H1 (cell line): ENCODE measurements at places on chromosomes 6 and 20. TPM values are rescaled to one million over a fixed set of nuclear protein-coding genes. Genes with fewer than 3 reads are reported as not detected.
A peak's percentile ranks its signal among the peaks of the same experiment; 100 is the strongest.

KCNB1 gene
- 0.58 and 0.59 TPM in 2 replicates for total RNA-seq

FABP7 gene
- 13.1 and 14.0 TPM in 2 replicates for total RNA-seq

BTN1A1 gene
- 0.28 and 0.55 TPM in 2 replicates for total RNA-seq

- H3K4me3 ChIP-seq = no peak overlapping the region
- no peaks in the 10 kb centered on the region for H3K27me3 ChIP-seq
Measured at GRCh38 chr6:35973670-35974222, 50.7 kb downstream of the SLC26A8 start.

- no peak overlapping the region for H3K27ac ChIP-seq
- no peaks in the 10 kb centered on the region for H3K27me3 ChIP-seq
- H3K4me1 ChIP-seq = no peaks in the 10 kb centered on the region
Measured at GRCh38 chr6:18477301-18477941, 90.3 kb downstream of the RNF144B start.

- H3K36me3 ChIP-seq = no peaks in the 10 kb centered on the region
- no peaks in the 10 kb centered on the region for H3K27me3 ChIP-seq
- H3K4me3 ChIP-seq = no peak overlapping the region
- peaks cover 6% of the 10 kb centered on the region for H3K4me1 ChIP-seq
Measured at GRCh38 chr6:33841070-33841469, 37.3 kb upstream of the MLN start.

- H3K4me1 ChIP-seq = no peaks in the 10 kb centered on the region
- no peak overlapping the region for H3K27ac ChIP-seq
- no peak overlapping the region for H3K4me3 ChIP-seq
- H3K36me3 ChIP-seq = no peaks in the 10 kb centered on the region
- DNase-seq = no peak
- H3K27me3 ChIP-seq = no peaks in the 10 kb centered on the region
Measured at GRCh38 chr6:169988769-169989550, 237.5 kb downstream of the ERMARD start.

DNA sequence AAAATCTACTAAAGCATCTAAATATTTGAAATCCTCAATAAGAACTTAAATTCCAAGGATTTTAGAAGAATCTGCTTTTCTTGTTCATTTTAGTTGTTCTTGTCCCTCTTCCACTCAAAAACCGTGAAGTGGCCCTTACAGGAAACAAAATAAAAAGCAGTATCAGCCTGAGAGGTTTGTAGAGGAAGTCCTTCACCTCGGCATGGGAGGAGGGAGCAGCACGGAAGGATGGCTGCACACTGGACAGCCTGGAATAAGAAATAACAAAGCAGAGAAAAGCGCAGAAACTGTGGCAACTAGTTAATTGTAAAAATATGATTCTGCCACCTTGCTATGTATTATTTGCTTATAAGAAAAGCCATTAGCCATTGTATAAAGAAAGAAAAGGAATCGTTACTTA lies 46.1 kb downstream of the RALGAPA2 start:
- no peaks in the 10 kb centered on the region for H3K4me1 ChIP-seq
- H3K27ac ChIP-seq = no peak overlapping the region
- peak overlapping the region; percentile 20; the same call in 1 of the 2 replicates for H3K4me3 ChIP-seq
- no peaks in the 10 kb centered on the region; the same call in 1 of the 2 replicates for H3K27me3 ChIP-seq
- H3K36me3 ChIP-seq = no peaks in the 10 kb centered on the region
- no peak for DNase-seq

DNA sequence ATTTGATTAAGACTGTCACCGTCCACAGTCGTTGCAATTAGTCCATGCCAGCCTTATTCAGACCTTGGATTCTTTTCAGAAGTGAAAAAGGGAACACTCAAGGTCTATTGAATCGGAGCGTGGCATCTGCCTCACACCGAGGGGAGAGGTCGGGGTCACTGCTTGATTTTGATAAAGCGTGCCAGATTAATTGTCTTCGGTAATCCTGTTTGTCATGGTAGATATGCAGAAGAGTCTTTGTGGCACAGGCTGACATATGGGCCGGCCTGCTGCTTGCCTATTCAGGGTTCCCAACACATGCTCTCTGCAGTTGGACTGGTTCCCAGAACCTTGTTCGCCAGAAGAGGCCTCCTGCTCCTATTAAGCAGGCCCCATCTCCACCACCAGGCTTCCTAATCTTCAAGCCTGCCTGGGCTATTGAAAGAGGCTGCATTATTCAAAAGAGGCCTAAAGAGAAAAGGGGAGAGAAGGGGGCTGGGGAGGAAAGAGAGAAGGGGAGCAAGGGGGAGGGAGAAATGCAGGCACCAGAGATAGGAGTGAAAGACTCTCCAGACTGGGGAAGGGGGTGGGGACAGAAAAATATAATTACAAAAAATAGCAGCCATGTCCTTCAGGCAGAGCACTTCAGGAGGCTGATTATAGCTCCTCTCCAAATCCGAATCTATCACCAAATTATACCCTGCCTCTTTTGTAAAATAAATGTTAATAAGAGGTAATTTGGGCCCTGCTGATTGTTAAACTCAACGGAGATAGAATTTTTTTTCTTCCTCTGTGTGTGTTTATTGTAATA lies 611.3 kb downstream of the HDGFL1 start:
- no peak overlapping the region for H3K27ac ChIP-seq
- no peaks in the 10 kb centered on the region for H3K36me3 ChIP-seq
- no peaks in the 10 kb centered on the region for H3K27me3 ChIP-seq
- no peak for DNase-seq
- H3K4me1 ChIP-seq = no peaks in the 10 kb centered on the region

GRCh38 chr20:1555952-1556351 lies 1.6 kb downstream of the SIRPD start:
- no peak for DNase-seq
- H3K4me1 ChIP-seq = no peaks in the 10 kb centered on the region
- no peak overlapping the region for H3K4me3 ChIP-seq
- no peaks in the 10 kb centered on the region for H3K27me3 ChIP-seq
- H3K36me3 ChIP-seq = no peaks in the 10 kb centered on the region

DNA sequence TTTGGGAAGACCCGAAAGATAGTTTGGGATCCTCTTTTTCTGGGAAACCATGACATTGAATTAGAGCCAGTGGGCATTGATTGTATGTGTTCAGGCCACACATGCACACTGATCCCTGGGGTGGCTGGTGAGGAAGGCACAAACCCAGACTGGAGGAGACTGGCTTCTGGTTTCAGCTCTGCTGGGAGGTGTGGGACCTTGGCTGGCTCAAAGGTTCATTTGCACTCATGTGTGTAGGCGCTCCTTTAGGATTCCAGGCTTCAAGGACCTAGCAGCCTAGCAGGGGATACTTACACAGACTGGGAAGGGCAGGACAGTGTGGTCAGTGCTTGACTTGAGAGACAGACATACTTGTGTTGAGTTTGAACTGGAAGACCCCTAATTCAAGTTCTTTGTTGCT lies 7.2 kb downstream of the RIN2 start:
- H3K27me3 ChIP-seq = no peaks in the 10 kb centered on the region; the same call in 1 of the 2 replicates
- H3K4me3 ChIP-seq = no peak overlapping the region
- 0 out of 2 replicates have a peak, but pooled peaks cover 1% of the 10 kb centered on the region for H3K4me1 ChIP-seq
- H3K27ac ChIP-seq = no peak overlapping the region
- DNase-seq = no peak
